NCI-H2227 treated with DMSO at 0.1 percent for 48 hours (cell line): ENCODE measurements at places on chromosomes 1 and 21.

GRCh38 chr1:231419147-231419546, 2.9 kb downstream of the EGLN1 start:
- no peak for DNase-seq

- DNase-seq = no peak
Observed at GRCh38 chr1:208919371-208919770, 664.1 kb upstream of the CAMK1G start.

GRCh38 chr1:9437961-9438430, 101.3 kb upstream of the SLC25A33 start:
- DNase-seq = no peak

GRCh38 chr1:39061951-39062350, 35.8 kb downstream of the NDUFS5 start:
- DNase-seq = no peak

DNA sequence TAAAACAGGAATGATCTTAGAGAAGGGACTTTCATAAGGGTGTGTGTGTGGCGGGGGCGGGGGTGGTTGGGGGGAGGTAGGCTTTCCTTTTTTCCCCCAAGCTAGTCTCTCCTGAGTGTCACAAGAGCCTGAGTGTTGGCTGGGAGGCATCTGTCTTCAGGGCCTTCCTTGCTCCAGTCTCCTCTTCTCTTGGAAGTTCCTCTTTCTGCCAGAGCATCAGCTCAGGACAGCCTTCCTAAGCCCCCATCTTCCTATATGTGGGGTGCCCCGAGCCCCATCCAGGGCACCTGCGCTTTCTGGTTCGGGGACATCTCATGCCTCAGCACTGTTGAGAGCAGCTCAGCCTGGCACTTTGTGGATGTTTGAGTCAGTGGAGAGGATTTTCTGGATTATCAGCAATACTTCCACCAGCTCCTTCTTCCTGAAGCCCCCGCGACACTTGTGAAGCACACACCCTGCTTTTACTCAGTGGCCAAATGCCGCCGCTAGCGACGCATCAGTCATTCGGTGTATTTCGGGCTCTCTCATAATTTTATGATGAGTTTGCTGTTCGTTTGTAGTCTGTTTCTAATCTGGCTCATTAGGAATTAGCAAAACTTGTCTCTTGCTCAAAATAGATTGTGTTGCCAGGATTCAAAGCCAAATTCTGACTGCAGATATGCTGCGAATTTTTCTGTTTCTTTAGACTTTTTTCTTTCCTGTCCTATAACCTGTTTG, 61.7 kb downstream of the GALNT2 start:
- no peak for DNase-seq

DNA sequence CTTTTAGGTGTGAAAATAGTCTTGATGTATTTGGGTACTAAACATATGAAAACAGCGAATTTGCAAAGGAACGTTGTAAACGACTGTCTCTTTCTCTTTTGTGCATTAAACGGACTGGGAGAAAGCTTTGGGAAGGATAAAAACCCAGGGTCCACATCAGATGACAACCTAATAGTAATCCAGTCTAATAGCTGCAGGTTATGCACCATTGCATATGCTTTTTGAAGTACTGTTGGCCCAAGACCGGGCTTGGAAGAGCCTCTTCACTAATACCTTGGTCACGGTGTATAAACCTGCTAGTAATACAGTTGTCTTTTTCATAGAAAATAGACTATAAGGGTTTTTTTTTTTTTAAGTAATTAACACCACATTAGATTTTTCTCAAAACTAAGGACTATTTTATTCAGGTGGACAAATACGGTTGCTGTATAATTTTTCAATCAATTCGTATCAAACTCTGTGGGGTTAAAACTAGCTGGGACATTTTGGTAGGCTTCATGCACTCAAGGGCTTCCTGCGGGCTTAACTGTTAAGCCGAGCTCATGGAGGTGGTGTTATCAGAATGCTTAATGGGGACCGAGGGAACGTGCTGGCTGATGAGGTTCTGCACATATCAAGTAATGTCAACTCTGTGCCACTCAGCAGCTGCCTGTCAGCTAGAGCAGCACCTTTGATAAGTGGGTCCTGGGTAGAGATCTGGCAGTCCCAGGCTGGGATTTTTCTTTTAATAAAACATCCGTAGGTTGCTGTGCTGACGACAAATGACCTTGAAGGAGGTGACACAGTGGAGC, 2.1 kb downstream of the RYR2 start:
- DNase-seq = no peak

DNA sequence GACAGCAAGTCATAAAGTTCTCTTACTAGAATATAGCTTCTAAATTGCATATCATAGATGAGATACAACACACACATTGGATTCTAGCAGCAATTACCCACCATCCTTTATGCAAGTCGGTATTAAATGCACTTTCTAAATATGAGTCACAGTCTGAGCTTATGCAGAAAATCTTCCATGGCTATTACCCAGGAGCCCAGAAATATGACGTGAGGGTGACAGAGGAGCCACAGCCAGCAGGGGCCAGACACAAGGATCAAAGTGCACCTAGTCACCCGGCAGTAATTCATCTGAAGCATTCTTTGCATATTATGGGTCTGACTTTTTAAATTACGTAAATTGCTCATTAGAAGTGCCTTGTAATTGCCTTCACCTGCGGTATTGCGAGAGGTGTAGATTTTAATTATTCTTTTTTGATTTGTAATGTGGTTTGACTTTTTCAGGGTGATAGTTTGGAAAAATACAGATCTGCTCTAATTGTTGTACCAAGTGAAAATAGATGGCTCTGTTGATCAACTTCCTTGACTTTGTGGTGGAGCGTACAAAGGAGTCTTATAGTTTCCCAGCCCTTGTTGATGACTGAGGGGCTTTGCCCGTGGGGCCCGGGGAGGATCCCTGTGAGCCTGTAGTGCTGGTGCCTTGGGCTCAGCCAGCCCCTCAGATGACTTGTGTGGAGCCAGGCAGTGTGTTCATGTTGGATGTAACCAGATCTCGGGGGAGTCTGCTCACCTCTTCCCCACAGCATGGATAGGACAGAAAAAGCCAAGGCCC, 470.0 kb upstream of the VAMP3 start:
- DNase-seq = no peak

DNA sequence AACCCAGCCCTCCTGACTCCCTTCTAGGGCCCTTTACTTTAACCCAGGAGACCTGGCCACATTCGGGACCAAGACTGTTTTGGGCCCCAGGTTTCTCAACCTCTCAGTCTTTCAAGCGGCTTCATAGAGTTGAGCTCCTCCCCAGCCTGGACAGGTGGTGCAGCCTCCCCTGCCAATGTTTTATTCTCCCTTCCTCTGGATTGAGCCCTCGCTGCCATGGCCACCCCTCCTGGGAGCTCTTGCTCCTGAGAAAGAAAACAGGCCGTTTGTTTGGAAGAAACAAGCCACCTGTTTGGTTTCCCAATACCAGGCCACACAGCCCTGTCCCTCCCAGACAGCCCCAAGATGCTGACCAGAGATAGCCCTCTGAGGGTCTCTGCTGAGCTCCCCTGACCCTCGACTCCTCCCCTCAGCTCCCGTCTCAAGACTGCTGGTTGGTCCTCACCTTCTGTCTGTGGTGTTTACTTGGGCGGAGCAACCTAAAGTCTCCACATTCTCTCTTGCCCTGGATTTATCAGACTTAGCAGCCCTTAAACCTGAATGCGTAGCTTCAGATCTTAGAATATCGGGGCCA, 3.3 kb downstream of the TMEM51 start:
- no peak for DNase-seq

- DNase-seq = no peak
Observed at GRCh38 chr21:45148316-45148990, 74.1 kb downstream of the ADARB1 start.

DNA sequence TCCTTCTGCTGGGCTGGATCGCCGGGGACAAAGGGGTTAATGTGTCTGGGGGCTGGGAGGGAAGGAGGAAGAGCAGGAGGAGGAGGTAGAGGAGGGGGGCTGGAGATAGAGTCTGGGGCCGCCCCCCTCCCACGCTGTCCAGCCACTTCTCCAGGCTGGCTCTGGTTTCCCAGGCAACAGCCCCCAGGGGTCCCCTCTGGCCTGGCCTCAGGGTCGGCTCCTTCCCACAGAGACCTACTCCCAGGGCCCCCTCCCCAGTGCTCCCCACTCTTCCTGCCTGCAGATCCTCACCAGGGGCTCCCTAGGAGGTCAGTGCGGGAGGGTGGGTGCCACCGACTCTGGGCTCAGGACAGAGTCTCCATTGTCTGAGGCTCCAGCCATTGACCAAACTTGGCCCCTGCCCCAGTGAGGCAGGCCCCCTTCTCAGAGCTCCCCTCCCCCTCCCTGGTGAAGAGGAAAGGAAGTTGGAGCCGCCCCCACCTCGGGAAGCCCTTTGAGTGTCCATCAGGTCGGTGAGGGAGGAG, 34.1 kb downstream of the ARHGEF10L start:
- DNase-seq = no peak
